Ecto neural progenitor cell (in vitro differentiated cells): ENCODE measurements at places on chromosomes 16 and 17.
A peak's percentile ranks its signal among the peaks of the same experiment; 100 is the strongest.

- DNase-seq, result no peak
Measured at GRCh38 chr17:49359990-49360795, 1.9 kb downstream of the ZNF652 start.

DNA sequence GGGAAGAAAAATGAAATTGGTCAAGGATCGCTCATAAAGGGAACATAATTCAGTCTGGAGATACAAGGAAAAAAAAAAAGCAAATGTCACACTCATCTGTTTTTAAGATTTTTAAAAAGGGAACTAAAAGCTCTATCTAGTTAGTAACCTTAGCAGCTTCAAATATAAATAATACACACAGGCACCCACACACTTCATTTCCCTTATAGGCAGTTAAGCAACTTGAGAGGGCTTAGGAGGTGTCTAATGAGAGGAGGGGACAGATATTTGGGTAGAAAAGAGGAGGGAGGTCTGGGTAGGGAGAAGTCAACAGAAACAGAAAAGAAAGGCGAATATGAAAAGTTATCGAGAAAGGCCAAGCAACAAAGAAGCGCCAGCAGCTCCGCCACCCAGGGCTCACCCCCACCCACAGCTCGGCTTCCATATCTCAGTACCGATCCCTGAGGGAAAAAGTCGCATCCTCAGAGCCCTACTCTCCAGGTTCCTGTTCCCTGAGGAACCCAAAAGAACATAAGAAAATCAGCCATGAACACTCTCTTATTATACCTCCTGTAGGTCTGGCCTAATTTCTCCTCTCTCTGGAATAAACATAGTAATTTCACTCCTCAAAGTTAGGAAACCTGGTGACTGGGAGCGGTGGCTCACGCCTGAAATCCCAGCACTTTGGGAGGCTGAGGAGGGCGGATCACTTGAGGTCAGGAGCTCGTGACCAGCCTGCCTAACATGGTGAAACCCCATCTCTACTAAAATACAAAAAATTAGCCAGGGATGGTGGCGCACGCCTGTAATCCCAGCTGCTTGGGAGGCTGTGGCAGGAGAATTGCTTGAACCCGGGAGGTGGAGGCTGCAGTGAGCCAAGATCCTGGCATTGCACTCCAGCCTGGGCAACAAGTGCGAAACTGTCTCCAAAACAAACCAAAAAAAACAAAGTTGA is 69.6 kb upstream of the RCVRN start:
- no peak for DNase-seq

DNA sequence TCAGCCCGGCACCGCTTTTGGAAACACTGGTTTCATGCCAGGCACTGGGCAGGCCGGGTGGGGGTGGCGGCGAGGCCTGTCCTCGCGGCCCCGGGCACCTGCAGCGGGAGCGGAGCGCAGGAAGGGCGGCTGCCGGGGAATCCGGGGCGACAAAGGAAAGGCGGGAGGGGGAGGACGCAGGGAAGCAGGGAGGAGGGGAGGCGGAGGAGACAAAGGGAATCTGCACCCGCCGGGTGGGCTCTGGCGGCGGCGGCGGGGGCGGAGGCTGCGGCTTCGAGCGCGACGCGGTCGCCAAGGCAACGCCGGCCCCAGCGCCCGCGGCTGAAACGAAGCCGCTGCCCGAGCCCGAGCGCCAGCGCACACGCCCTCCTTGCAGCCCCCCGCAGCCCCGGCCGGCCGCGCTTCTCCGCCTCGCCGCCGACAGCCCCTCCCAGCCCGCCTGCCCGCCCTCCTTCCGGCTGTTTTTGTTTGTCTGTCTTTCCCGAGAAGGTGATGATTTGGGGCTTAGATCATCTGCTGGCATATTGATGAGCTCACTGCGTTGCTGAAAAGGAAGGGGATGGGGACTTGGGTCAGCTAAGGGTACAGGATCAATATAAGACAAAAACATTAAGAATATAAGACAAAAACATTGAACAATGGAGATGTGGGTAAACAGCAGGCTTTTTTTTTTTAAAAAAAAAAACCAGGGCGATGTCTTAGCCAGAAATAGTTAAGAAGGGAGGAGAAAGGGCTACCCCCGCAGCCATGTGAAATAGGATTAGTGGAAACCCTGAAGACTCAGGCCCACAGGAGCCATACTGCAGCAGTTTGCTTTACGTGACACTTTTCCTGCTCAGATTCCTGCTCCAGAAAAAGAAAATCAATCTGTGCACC is 32.7 kb downstream of the CDK5R1 start:
- DNase-seq, result peak; percentile 95

DNA sequence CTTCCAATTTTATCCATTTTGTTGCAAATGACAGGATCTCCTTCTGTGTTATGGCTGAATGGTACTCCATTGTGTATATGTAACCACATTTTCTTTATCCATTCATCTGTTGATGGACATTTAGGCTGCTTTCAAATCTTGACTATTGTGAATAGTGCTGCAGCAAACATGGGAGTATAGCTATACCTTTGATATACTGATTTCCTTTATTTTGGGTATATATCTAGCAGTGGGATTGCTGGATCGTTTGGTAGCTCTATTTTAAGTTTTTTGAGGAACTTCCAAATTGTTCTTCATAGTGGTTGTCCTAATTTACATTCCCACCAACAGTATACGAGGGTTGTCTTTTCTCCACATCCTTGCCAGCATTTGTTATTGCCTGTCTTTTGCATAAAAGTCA is 67.8 kb downstream of the BRIP1 start:
- DNase-seq, result no peak

DNA sequence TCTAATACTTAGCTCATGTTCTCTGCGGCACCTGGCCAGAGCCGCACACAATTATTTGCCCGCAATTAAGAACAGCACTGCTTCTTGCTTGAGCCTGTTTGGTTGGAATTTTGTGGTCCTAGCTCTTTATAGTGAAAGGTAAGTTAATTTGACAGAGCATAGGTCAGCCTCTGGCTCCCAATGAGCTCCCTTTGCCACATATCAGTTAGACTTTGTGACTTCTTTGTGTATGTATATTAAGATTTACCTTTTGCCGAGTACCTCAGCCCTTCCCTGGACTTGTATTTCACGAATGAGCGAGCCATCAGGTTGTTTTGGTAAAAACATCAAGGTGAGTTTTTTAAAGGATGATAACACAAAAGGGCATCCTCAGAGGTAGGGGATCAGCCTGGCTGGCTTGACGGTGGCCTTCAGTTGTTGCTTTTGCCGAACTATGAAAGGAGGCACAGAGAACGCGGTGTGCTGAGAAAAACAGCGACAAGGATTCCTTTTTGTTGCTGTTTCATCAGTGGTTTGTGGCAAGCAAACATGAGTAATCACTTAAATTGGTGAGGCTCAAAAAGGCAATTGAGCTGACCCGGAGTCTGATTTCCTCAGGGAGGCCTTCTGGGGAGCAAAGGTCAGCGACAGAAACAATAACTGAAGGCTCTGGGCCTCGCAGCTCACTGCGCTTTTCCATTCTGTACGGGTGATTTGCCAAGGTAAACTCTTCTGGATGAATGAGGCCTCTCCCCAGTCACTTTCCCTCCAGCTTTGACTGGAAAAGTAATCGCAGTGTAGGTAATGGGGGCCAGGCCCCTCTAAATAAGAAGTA is 163.6 kb downstream of the HS3ST3A1 start:
- DNase-seq, result peak; percentile 70

DNA sequence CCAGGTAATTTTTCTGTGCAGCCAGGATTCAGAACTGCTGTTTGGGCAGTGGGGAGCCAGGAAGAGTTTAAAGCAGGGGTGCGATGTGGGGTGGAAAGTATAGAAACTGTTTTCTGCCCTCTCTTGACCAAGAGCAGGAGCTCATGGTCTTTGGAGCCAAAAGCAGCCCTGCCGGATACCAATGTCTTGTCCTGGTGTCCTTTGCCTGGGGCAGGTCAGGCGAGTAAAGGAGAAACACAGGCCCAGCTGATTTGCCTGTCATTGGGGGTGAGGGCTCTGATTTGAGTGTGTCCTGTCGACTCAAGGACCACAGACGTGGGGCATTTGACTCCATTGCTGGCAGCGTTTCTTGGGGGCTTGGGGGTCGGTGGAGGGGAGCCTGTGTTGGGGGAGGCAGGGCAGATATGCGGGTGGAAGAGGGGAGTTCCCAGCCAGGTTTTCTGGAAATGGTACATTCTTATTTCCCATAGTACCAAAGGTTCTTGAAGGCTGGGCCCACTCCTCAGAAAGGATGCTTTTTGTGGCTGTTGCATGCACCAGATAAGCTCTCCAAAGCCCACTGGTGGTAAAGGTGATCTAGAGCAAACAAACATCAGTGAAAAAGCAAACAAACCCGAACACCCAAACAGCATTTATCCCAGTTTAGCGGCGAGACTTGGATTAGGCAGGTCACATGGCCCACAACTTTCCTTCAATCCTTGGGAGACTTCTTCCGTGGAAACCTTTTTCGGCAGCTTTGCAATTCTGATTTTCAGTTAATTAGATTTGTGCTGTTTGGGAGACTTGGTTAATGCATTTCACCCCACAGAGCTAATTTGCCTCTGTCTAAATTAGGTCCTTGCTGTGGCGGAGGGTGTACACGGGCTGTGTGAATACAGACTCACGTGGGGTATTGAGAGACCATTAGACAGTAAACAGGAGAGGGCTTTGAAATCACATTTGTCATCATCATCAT is 59.0 kb downstream of the MSI2 start:
- no peak for DNase-seq

DNA sequence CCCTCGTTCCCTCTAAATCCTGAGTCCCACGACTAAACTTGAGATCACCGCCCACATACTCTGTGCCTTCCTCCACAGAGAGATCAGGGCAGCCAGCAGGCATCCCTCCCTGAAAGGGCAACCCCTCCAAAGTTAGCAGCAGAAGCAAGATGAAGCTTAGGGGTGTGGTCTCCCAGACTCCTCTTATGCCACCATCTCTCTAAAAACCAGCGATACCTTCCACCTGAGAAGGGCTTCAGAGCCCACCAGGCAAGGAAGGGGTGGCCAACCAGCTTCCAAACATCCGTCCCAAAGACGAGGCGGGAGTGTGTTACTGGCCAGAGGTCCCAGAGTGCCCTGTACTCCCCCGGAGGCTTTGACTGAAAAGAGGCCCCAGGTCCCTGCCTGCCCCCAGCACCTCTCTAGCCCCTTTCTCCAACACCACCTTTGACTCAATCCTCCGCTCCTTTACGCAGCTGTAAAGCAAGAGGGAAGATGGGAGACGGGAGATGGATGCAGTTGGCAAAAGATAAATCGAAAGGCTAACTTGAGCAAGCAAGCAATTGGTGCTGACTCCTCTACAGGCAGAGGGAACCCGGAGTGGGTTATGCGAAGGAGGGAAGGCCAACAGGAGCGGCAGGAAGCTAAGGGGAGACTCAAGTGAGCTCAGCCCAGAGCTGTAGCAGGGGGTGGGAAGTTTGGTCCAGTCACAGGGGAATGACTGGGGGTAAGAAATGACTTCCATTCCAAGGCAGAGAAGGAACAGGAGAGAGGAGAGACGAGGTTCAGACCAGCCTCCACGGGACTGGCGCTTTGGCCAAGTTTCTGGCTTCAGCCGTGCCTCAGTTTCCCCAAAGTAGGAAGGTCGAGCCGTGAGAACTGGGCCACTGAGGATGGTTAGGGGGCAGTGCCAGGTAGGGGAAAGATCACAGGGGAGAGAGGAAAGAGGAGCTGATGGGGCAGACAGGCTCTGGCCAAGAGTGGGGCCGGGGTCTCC is 1.0 kb downstream of the ST3GAL2 start:
- DNase-seq, result no peak

GRCh38 chr16:82497139-82497538 is 129.6 kb upstream of the CDH13 start:
- DNase-seq, result no peak

GRCh38 chr17:55722016-55722736 is 488 bp downstream of the TMEM100 start:
- DNase-seq, result no peak

- DNase-seq, result no peak
Measured at GRCh38 chr16:79404571-79404970, 196.0 kb downstream of the MAF start.

- DNase-seq, result peak; percentile 78
Measured at GRCh38 chr17:63700528-63701455, 867 bp upstream of the LIMD2 start.

DNA sequence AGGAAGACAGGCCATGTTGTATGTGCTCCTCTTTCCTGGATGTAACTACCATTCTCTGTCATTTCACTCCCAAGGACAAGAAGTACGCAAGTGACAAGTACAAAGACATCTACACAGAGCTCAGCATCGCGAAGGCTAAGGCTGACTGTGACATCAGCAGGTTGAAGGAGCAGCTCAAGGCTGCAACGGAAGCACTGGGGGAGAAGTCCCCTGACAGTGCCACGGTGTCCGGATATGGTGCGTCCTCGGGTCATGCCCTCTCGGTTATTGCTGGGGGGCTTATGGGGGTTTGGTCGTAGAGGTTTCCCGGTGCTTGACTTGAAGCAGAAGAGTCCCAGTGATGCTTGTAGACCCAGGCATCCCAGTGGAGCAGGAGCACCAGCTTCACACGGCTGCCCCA is 29.0 kb downstream of the PLD6 start:
- DNase-seq, result no peak

DNA sequence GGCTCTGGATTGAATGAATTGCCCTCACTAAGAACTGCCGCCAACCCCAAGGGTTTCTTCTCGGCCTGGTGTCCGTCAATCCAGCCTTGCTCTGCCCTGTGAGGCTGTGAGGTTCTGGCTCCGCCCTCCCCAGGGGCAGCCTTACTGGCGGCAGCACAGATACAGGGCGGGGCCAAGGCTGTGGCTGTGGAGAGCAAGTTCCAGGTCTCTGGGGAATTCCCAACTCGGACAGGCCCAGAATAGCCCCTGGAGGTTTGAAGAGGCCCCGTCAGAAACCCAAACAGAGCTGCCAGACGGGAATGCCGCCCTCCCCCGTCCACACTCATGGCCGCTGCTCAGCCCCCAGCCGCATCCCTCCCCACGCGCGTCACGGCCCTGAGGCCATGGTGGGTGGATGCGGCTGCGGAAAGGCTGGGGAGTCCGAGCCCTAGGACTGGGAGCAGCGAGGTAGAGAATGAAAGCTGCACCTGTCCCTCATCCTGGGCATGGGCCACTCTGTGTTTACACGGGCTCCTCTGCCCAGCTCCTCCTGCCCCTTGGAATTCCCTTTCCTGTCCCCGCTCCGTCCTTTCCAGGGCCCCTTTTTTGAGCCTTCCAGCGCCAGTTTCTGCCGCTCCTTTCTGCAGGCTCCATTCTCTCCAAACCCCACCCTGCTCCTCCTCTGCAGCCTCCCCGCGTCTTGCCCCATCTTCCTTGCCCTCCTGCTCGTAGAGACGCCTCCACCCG is 660 bp upstream of the PRRT2 start:
- peak; percentile 96 for DNase-seq

DNA sequence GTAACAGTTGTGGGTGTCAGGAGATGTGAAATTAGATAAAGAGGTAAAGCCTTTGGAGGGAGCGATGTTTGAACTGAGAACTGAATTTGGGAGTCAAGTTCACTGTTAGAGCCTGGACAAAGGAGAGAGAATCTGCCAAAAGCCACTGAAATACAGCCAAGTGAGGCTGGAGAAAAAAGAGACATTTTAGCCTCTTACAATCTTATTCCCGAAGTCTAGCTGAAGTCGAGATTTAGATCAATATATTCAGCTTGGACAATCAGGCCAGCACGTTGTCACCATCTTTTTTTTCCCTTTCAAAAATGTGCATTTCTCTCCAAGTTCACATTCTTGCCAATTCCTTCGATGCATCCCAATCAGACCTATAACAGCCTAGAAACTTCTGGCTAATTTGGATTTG is 312.2 kb downstream of the RBFOX1 start:
- DNase-seq, result no peak
